ENCODE measurements at places on chromosomes 6 and 20. TPM values are rescaled to one million over a fixed set of nuclear protein-coding genes. Genes with fewer than 3 reads are reported as not detected.

Gene HLA-DRB5
- 0.48 TPM for total RNA-seq

- peak overlapping the region; percentile 89 for H3K4me3 ChIP-seq
- H3K4me1 ChIP-seq: peaks cover 48% of the 10 kb centered on the region
- no peaks in the 10 kb centered on the region for H3K27me3 ChIP-seq
- peaks cover 58% of the 10 kb centered on the region for H3K36me3 ChIP-seq
- peak; percentile 32 for DNase-seq
- H3K27ac ChIP-seq: peak overlapping the region; percentile 99
Measured at GRCh38 chr6:25136854-25137253, 142.3 kb upstream of the CARMIL1 start.

- H3K4me3 ChIP-seq: no peak overlapping the region
- peaks cover 9% of the 10 kb centered on the region for H3K4me1 ChIP-seq
- no peaks in the 10 kb centered on the region for H3K36me3 ChIP-seq
- H3K27ac ChIP-seq: no peak overlapping the region
Measured at GRCh38 chr20:3658019-3658715, 5.0 kb downstream of the GFRA4 start.

GRCh38 chr20:50312682-50313521 lies 122.3 kb downstream of the CEBPB start:
- H3K27ac ChIP-seq: no peak overlapping the region
- no peak for DNase-seq
- H3K4me1 ChIP-seq: no peaks in the 10 kb centered on the region
- no peak overlapping the region for H3K4me3 ChIP-seq
- H3K36me3 ChIP-seq: no peaks in the 10 kb centered on the region

- H3K27ac ChIP-seq: no peak overlapping the region
- no peak for DNase-seq
- H3K36me3 ChIP-seq: no peaks in the 10 kb centered on the region
- H3K4me3 ChIP-seq: no peak overlapping the region
- H3K27me3 ChIP-seq: peaks cover 48% of the 10 kb centered on the region
- H3K4me1 ChIP-seq: no peaks in the 10 kb centered on the region
Measured at GRCh38 chr6:50707652-50708300, 5.5 kb upstream of the TFAP2D start.
